CD4-positive, alpha-beta T cell treated with Interleukin-10 for 1 hour (primary cell): ENCODE measurements at places on chromosomes 13 and 19.

DNA sequence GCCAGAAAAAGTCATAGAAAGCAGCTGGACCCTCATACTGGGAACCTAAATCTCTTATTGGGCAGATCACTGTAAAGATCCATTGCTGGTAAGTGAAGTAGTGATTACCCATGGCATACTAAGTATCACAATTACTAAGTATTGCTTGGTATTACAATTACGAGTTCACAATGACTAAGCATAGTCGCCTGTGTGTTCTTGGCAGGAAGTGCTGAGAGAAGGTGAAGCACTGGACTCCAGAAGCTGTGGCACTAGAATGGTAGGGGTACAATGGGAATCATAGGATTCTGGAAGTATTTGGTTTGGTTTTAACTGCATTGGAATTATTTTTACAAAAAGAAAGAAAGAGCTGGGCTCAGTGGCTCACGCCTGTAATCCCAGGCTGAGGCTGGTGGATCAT is 20.3 kb downstream of the LGALS16 start:
- DNase-seq, result no peak

GRCh38 chr19:58284199-58284598 is 5.4 kb downstream of the ZNF8 start:
- DNase-seq, result no peak

DNA sequence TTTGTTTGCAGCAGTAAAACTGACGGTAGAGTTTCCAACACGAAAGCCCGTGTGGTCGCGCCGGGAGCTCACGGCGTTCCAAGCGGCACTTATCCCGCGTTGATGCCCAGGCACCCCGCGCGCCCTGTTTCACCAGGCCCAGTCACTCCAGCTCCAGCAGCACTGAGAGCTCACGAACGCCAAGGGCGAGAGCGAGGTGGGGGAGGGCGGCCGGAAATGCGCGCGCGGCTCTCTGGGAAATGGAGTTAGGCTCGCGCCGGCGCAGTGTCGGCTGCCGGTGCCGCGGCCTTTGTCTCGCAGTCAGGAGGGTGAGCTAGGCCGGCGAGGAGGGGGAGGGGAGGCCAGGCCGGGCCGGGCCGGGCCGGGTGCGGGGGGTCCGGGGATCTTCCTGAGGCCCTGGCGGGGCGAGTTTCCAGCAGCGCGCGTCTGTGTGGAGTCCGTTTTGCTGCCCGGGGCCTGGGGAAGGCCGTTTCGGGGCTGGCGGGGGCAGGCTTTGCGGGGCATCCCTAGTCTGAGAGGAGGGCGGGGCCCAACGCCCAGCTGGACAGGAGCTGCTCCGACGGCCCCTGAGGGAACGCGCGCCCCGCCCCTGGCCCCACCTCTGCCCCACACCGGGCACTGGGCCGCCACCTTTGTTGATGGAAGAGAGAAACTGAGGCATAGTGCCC is at the start of gene ZNF135:
TSS of gene ZNF135 (plus strand) at position 280 of the 668 bp plus-strand sequence. CDS start 721 bp downstream, outside the sequence.
- peak; percentile 46 for DNase-seq

GRCh38 chr13:73955977-73956500 is 178.2 kb downstream of the KLF12 start:
- no peak for DNase-seq

DNA sequence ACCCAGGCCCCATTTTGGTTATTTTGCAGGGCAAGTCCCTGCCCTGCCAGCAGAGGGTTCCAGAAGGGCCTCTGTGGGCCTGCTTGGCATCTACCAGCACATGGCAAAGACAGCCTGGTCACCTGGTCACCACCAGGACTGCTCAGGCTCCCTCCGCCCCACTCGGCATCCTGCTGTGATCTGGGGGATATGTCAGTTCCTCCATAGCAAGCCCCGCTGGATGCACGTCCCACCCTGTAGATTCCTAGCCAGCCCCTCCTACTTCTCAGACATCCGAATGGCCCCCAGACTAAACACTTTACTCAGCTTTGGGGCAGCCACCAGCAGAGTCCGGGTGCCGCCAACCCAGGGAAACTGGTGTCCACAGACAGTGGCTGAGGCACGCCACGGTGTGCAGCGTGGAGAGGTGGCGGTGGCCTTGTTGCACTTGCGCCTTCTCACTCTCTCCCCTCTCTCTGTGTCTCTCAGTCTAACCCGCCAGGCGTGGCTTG is 31.8 kb upstream of the USE1 start:
- peak; percentile 26 for DNase-seq

DNA sequence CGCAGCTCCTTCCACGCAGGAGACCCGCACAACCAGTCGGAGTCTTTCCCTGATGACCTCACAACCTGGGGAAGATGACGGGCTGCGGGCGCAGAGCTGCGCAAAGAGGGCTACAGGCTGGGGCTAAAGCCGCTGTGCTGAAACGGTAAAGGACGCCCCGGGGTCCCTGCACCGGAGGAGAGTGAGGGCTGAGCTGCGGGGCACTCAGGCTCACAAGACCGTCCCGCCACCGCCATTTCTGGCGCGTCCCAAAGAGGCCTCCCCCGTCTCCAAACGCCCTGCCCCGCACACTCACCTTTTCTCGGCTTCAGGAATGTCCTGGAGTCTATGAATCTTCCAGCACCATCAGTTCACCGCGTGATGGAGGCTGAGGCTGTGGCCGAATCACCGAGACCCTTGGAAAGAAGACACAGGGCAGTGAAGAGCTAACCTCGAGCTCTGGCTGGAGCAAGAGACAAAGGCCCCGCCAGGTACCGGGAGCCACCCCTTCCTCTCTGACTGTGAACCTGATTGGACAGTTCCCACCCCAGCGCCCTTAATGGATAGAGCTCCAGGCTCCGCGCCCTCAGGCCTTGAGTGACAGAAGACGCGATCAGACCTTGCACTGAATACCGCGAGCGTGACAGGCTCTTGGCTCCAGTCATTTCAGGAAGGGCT is 41.8 kb upstream of the ZNF429 start:
- DNase-seq, result peak; percentile 48

DNA sequence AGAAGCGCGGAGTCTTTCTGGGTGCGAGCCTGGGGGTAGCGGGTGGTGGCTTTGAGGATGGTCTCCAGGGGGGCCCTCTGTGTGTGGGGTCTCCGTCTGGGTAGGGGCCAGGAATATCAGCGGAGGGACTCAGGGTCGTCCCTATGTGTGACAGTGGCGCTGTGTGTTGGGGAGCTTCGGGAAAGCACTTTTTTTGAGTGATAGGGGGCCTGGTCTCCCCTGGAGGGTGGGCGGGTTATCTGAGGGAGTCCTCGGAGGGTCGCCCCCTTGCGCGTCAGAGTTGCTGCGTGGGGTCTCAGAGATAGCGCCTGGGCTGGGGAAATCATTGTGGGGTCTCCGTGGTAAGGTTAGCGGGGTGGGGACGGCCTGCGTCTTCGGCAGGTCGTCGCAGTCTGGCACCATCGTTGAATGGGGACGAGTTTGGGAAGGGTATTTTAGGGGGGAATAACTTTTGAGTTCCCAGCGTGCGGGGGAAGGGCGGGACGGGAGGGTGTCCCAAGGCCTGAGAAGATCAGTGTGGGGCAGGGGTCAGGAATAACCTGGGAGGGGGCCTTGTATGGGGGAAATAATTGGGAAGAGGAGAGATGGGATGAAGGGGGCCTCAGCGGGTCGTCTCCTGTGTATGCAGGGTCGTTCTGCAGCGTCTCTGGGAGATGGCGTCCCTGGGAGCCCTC is 857 bp downstream of the IER2 start:
- no peak for DNase-seq

DNA sequence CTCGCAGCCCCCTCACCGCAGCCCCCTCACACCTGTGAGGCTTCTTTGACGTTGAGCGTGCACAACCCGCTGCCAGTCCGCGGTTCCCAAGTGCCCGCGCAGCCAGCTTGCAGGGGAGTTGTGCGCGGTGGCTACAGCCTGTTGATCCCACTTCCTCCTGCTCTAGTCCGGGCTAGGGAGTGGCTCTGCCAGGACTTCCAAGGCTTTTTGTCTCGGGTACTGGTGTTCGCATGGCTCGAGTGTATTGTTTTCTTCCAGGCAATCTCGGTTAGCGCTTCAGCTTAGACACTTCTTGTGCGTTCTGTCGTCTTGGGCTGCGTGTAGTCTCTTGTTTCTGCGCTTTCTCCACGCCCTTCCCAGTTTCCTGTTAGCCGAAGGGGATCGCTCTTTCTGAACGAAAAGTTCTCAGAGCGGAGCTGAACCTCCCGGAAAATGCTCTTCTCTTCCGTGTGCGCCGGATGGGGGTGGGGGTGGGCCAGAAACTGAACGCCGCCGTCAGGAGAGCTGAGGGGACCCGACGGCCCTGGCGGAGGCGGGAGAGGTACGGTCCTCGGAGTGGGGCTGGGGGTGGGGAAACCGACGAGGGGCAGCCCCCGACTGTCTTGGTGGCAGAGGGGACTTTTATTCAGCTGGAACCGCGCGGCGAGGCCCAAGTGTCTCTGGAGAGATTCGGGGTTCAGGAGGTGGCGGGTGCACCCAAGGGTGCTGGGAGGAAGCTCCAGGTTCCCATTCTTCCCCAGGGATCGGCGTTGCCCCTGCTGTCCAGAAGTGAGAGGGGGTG is 697 bp upstream of the DGKH start:
- peak; percentile 26 for DNase-seq

- peak; percentile 23 for DNase-seq
These were observed 441.0 kb downstream of the COG6 start for GRCh38 chr13:40096357-40096901.

GRCh38 chr19:498977-499623 is 2.8 kb downstream of the MADCAM1 start:
- DNase-seq, result no peak

DNA sequence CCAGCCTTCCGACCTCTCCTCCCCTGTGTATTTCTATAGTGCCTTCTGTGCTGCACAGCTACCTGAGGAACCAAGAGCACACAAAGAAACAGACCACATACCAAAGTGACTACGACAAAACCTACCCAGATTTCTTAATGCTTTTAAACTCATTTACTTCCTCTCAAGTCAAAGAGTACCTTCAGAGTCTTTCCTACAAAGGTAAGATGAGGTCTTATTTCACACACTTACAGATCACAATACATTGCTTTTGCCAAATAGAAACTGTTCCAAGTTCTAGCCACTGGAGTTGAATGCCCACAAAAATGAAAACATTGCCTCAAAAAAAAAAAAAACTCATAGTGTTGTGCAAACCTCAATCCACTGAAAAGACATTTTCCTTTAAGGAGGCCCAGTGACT is 36.4 kb downstream of the TEX26 start:
- DNase-seq, result no peak

GRCh38 chr13:39144941-39145533 is 106.8 kb downstream of the NHLRC3 start:
- peak; percentile 13 for DNase-seq

DNA sequence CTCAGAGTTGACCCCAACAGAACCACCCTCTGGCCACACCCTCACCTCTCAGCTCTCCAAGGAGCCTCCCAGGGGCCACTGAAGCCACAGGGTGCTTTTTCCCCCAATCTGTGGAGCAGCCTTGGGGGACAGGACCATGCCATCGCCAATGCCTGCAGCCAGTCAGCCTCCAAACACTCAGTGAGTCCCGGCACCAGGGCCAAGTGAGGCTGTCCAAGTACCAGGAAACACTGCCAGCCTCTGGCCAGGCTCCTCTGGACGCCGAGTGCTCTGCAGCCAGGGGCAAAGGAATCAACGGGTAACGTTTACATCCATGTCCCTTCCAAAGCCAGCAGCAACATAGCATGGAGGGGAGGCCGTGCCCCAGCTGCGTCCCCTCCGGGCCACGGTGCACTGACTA is 9.5 kb upstream of the COMP start:
- no peak for DNase-seq

- DNase-seq, result no peak
These were observed 137.3 kb upstream of the SERP2 start for GRCh38 chr13:44236370-44236769.

DNA sequence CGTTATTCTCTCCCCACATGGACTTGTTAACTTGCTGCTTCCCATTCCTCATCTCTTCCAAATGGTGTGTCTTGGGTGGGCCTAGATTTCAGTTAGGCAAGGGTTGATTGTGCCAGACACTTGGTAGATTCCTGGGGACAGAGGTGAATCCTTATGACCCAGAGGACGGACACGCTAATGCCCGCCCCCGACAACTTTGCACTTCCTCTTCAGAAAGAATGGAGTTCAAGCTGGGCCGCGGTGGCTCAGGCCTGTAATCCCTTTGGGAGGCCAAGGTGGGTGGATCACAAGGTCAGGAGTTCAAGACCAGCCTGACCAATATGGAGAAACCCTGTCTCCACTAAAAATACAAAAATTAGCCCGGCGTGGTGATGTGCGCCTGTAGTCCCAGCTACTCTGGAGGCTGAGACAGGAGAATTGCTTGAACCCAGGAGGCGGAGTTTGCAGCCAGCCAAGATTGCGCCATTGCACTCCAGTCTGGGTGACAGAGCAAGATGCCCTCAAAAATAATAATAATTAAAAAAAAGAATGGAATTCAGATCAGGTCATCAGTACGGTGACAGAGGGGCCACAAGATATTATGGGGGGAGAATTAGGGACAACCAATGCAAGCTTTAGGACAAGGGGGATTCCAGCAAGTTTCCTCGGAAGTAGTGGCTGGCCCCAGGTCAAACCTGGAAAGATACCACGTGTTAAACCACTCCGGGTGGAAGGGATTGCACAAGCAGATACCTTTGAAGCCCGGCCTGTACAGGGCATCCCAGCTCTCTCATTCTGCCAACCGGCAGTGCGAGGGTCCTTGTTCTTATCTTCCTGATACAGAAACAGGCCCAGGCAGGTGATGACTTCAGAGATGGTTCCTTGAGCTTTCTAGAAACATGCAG is 2.7 kb downstream of the MYO9B start:
- no peak for DNase-seq

- DNase-seq, result no peak
These were observed 209.6 kb downstream of the VWA8 start for GRCh38 chr13:41751277-41751676.

DNA sequence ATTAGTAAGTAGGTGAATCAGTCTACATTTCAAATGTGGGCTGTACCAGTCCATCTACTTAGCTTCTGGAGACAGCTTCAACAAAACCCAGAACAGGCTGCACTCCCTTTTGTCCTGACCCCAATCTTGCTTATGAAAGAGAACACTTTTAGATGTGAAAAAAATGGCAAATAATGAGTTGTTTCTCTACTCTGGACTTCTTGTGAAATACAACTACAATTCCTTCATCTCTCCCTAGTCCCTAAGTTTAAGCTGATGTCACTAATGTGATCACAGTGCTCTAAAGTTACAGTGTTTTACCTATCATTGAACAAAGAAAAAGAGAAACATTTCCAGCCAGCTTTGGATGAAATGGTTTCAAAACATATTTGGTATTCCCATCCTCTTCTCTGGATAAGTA is 183.9 kb downstream of the LHFPL6 start:
- no peak for DNase-seq

GRCh38 chr13:101673360-101674105 is 221.1 kb downstream of the ITGBL1 start:
- DNase-seq, result no peak

DNA sequence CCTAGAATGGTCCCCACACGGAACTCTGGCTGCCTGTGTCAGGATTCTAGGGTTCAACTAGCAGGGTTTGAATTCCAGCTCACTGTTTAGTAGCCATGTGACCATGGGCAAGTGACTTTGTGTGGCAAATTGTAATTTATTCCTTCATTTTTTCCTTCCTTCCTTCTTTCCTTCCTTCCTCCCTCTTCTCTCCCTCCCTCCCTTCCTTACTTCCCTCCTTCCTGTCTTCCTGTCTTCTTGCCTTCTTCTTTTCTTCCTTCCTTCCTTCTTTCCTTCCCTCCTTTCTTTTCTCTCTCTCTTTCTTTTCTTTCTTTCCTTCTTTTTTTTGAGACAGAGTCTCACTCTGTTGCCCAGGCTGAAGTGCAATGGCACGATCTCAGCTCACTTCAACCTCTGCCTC is 8.5 kb upstream of the DENND1C start:
- no peak for DNase-seq
